RPMI7951 (cell line): ENCODE measurements at places on chromosomes 4 and X.

GRCh38 chrX:103741879-103742278, 31.2 kb downstream of the TMEM31 start:
- DNase-seq: no peak

DNA sequence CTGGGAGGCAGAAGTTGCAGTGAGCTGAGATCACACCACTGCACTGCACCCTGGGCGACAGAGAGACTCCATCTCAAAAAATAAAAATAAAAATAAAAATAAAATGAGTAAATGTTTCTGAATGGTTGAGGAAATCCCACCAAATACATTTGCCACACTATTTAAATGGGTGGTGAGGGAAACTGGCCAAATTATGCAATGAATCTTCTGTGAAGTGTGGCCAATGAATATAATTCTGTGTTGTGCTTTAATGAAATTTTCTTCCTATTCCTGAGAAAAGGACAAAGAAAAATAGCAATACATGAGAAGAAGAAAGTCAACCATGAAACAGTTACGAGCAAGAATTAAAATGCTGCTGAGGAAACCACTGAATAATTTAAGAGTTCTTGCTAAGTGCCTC, 69.9 kb downstream of the CAMK2D start:
- DNase-seq: no peak

DNA sequence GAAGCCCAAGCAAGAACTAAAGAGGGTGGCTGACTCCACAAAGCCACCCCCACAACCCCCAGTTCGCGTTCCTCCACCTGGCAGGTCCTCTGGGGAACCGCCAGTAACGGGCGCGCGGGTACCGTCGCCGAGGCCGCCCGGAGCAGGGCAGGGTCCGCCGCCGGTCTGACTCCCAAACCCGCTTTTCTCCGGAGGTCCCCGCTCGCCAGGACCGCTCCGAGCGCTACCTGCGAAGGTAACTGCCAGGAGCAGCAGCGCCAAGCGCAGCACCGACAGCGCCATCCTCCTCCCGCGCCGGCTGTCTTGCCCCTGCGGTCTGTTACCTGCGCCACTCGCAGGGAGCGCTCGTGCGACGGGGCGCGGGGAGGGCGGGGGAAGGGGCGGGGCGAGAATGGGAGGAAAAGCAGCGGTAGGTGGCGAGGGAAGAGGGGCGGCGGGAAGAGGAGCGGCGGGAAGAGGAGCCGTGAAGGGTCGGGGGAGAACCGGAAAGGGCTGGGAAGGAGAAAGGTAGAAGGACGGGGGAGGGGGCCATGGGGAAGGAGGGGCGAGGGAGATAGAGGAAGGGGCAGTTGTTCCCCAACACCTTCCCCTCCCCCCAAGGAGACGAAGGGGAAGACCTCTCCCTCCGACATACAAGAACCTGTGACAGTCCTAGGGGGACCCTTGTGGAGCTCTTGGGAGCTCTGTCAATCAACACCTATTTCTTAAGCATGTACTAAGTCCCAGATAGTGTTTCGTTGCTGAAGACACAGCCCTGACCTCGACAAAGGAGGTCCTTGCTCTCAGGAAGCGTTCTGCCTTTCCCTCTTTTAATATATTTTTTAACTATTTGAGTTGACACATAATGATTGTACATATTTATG, at the start of gene SPINK2:
TSS of gene SPINK2 (minus strand) at position 321 of the 863 bp plus-strand sequence. CDS start at position 282, 39 bp downstream.
- DNase-seq: no peak

DNA sequence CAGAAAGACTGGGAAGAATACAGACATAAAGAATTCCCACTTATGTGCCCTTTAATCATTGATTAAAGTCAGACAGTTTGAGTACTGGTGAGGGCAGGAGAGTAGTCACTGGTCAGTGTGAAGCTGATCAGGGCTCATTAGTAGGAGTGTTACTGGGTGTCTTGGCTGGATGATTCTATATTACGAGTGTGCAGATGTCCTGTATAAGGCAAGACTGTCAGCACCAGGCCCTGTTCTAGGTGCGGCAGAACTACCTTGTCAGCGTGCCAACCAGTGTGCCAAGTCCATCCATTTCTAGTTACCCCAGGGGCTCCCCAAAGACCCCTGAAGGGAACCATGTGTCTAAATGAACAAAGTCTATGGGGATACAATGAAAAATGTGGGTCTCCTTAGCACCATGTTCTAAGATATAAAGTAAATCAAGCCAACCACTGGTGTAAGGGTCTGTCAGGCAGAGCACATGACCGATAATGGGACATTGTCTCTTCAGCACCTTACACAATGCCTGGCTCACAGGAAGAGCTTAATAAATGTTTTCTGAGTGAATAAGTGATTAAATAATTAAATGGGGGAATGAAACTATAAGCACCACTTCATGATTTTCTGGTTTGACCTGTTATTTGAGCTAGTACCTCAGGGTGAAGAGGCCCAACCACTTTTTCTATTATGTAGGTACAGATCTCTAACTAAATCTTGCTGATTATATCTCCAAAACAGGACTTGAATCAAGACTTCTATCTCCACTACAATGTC, 205.0 kb downstream of the CAMK2D start:
- no peak for DNase-seq

- DNase-seq: peak; percentile 90
These were observed 41.3 kb upstream of the GPR78 start for GRCh38 chr4:8538703-8539567.

- DNase-seq: no peak
These were observed 65.9 kb downstream of the ZNF711 start for GRCh38 chrX:85309717-85310116.

- no peak for DNase-seq
These were observed 40.0 kb downstream of the RAPGEF2 start for GRCh38 chr4:159142681-159143384.

DNA sequence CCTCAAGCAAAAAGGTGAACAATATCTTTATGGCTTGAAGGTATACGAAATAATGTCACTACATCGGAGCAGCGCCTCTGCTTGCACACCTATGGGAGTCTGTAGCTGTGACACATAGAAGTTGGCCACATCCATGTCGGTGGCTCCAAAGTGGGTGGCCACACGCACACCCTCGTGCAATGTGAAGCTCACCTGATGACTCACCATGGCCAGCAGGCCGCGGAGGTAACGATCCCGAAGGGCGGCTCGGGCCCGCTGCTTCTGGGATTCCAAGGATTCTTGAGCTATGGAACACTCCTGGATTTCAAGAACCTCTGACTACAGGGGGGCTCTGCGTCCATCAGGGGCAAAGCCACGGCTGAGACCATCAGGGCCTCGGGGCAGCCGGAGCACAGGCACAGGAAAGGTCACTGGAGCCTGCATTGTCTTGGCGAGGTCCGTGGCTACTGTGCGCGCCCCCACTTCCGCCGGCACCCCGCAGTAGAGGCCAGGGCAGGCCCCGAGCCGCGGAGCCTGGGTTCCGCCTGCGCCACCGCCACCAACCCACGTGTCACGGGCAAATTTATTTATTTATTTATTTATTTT, 25.2 kb downstream of the NYX start:
- DNase-seq: no peak

DNA sequence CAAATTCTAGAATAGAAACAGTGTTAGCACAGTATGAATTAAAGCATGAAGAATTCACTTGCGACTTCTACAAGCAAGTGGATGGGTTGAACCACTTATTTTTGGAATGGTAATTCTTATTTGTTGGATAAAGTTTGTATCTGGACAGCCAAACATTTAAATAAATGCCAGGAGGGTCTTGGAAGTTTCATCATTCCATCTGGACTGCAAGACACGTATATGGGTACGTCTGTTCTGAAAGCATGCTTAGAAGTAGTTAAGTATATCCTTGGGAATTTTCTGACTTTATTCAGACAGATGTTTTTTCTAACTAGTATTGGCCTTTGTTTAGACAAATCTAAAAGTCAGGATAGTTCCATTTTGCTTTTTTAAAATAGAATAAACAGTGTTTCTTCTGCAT, 77.5 kb upstream of the CASK start:
- no peak for DNase-seq

- peak; percentile 100 for DNase-seq
These were observed 162.3 kb upstream of the MAMLD1 start for GRCh38 chrX:150200820-150201287.

- DNase-seq: no peak
These were observed 354.7 kb upstream of the SPANXN4 start for GRCh38 chrX:142671036-142671435.

GRCh38 chr4:34181891-34182290, 2062.4 kb downstream of the ARAP2 start:
- peak; percentile 19 for DNase-seq

DNA sequence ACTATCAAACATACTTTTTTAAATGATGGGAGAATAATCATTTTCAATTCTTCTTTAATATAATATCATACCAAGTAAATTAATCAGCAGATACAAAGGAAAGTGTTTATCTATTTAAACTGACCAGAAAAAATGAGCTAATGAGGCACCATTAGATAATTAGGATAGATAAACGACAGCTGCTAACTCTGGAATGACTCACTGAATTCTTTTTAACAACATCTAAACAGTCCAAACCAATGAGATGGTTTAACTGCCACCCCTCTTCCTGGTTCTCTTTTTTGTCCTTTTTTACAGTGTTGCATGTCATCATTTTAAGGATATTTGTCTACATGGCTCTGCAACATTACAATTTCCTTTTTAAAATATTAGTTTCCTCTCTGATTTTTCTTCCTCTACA, 41.6 kb downstream of the UNC5C start:
- no peak for DNase-seq

- peak; percentile 58 for DNase-seq
These were observed 121.6 kb downstream of the RASL11B start for GRCh38 chr4:52983563-52984303.

DNA sequence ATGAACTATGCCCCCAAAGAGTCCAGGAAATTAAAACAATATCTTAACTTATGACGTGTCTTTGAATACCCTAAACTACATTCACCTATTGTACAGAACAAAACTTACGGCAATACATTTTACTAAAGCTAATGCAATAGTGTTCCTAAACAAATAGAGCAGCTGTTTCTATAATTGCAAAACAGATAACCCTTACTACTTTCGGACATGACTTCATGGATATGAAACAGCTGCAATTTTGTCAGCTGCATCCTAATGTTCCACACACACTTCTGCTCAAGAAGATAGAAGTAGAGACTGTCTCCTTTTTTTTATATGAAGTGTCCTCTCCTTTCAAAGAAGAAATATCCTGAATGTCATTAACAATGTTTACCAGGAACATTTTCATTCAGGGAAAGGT, 174.9 kb downstream of the ACTRT1 start:
- no peak for DNase-seq

GRCh38 chr4:125624951-125625350, 310.2 kb downstream of the FAT4 start:
- no peak for DNase-seq

DNA sequence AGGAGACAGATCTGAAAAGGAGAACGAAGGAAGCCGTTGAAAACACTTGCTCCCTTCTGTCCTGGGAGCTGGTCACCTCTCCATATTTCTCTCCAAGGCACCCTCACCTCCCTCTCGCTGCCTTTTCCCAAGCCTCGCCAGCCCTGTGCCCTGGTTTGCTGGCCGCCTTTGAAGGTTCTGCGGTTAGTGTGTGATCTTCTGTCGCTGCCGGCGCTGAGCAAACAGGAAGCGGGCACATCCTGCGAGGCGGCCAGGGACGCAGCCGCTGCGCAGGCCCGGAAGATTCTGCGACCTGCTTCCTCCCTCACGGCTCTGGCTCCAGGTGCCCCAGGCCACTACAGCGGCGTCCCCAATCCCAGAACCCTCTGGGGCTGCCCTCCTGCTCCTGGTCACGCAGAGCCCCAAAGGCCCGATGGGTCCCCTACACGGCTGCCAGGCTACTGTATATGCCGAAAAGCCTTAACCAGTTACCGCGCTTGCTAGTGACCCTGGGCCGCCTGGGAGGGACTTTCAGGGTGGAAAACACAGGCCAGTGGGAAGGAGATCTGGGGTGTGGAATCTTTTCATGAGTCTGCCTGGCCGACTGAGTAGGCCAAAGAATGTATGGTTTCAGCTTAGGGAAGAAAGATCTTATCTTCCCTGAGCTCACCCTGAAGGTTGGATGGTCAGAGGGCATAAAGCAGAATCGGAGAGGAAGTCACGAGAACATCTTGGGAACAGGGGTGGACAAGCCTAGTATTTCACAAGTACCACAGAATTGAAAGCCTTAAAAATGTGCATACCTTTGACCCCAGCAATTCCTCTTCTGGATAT, 2.3 kb upstream of the SASH3 start:
- no peak for DNase-seq

- no peak for DNase-seq
These were observed 525 bp upstream of the CISD2 start for GRCh38 chr4:102868153-102868780.

DNA sequence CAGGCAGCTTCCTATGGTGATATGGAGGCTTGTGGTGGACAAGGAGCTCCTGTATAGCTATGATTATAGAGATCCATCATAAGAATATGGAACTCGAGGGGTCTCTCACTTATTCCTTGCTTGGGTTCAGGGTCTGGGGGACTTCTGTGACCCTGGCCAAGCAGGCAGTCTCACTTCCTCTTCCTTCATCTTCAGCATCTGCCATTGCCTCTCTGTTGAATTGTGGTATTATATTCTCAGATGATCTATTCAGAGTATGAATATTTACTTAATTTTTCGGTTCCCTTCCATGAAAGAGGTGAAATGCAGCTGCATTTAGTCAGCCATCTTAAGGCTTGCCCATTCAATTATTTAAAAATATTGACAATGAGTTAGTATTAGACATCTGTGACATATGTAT, 292.9 kb downstream of the SPIN4 start:
- DNase-seq: no peak

DNA sequence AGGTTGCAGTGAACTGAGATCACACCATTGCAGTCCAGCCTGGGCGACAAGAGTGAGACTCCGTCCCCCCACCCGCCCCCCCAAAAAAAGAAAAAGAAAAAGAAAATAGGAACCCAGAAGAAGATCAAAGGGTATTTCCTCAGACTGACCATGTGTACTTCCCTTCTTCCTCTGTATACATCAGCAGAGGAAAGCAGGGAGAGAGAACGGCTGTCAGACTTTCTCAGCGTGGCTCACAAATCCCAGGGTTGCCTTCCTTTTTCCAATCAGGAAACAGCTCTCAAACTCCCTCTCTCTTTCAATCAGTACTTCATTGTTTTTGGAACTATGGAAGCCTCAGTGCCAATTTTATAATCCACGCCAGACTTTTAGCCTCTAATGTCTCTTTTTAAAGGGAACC, 59.1 kb downstream of the CHRNA9 start:
- no peak for DNase-seq

DNA sequence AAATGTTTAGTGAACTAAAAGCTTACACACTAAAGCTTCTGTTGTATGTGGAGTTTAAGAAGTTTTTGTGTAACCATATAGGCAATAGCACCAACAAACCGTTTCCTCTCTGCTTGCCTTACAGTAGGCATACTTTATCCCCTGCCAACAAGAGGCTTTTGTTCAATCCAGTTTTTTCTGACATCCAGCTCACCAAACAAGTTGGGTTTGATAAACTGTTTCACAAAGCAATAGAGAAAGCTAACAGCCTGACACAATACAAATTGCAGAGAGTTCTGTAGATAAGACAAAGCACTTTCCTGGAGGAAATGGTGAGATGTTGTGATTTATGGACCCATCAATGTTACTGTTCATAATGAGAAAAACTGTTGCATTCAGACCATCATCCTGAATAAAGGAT, 53.8 kb downstream of the PACRGL start:
- DNase-seq: peak; percentile 9
